ENCODE measurements at places on chromosomes 5 and 9. TPM values are rescaled to one million over a fixed set of nuclear protein-coding genes. Genes with fewer than 3 reads are reported as not detected.
A peak's percentile ranks its signal among the peaks of the same experiment; 100 is the strongest.

Gene SPATA31C1
- not detected for total RNA-seq

Gene SEMA6A
- 23.7 TPM for total RNA-seq

DNA sequence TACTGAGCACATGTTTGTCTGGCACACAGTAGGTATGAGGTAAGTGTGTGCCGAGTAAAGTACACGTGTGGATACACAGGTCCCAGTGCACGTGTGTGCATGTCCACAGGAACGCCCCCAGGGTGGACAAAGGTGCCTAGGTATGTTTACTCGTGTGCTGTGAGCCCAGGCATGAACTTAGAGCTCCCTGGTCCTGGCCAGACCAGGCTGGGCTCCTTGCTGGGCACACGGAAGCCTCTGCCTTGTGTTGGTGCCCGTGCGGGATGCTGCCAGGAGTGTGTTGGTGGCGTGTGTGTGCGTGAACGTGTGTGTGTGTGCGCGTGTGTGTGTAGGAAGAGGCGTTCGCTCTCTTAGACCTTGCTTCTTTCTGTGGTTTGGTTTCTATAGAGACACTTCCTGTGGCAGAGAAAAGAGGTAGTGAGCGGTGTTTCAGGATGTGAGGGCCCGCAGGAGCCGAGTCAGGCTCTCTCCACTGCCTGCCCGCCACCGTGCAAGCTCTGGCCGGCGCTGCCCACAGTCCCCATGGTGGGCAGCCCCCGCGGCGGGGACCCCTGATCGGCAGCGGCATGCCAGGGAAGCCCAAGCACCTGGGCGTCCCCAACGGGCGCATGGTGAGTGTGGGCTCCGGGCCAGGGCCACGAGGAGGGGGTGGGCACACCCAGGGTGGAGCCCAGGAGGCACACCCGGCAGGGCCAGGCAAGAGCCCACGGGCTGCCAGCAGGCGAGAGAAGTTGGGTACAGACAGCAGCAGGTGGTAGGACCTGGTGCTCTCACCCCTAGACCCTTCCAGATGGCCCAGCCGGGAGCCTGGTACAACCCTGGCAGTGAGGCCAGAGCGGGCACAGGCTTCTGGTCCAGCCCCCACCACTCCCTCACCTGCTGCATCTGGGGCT is at the start of gene RGS14:
TSS of gene RGS14 (plus strand) at position 466 of the 893 bp plus-strand sequence. CDS start at position 567, 101 bp downstream.
- peak; percentile 45 for DNase-seq
- H3K27me3 ChIP-seq = no peaks in the 10 kb centered on the region
- H3K36me3 ChIP-seq = no peaks in the 10 kb centered on the region
- H3K4me3 ChIP-seq = peak within 1 kb of the TSS; percentile 53

DNA sequence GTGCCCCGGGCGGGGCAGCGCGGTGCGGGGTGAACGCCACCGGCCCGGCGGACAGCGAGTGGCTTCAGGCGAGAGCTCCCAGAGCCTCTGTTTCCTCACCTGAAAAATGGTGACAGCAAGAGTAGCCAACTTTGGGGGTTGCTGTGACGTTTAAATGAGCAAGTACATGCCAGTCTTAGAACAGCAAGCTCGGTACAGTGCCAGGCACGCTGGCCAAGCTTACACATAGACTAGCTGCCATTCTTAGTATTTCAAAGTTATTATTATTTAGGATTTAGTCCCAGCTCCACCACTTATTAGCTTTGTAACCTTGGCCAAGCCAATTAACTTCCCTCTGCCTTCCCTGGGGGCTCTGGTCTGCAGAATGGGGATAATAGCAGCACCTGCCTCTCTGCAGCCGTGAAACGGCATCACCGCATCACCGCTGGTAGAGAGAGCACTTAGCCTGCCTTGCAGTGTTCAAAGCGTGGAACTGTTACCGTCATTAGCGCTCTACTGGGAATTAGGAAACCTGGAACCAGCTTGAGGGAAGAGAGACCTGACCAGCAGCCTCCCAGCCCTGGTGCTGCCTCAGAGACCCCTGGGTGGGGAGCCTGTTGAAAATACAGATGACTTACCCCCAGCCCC is at the start of gene C9orf50:
TSS of gene C9orf50 (minus strand) at position 433 of the 627 bp plus-strand sequence. CDS start 527 bp downstream, outside the sequence.
- H3K4me3 ChIP-seq = peak within 1 kb of the TSS; percentile 52
- peaks cover 24% of the 10 kb centered on the region for H3K4me1 ChIP-seq
- peak within 1 kb of the TSS; percentile 15 for H3K27ac ChIP-seq
- no peaks in the 10 kb centered on the region for H3K27me3 ChIP-seq

GRCh38 chr9:96148634-96149532 is 153.1 kb downstream of the HSD17B3 start:
- H3K27ac ChIP-seq = peak overlapping the region; percentile 51
- H3K27me3 ChIP-seq = no peaks in the 10 kb centered on the region
- no peak for DNase-seq
- no peak overlapping the region for H3K4me3 ChIP-seq
- H3K4me1 ChIP-seq = peaks cover 22% of the 10 kb centered on the region
- no peaks in the 10 kb centered on the region for H3K36me3 ChIP-seq

GRCh38 chr5:72557167-72558045 is 50.2 kb upstream of the ZNF366 start:
- H3K27ac ChIP-seq = peak overlapping the region; percentile 74
- no peaks in the 10 kb centered on the region for H3K36me3 ChIP-seq
- H3K27me3 ChIP-seq = no peaks in the 10 kb centered on the region

- H3K36me3 ChIP-seq = no peaks in the 10 kb centered on the region
- peaks cover 55% of the 10 kb centered on the region for H3K27me3 ChIP-seq
- H3K27ac ChIP-seq = no peak overlapping the region
- peaks cover 75% of the 10 kb centered on the region for H3K4me1 ChIP-seq
Observed at GRCh38 chr5:154475591-154476353, 2.3 kb downstream of the HAND1 start.
